GM12864 (cell line): ENCODE measurements at places on chromosomes 2 and 18.

GRCh38 chr2:53767405-53768241 is at the start of gene CHAC2:
CHAC2 (plus strand) TSS chr2:53767804; CDS start chr2:53767887, 83 bp downstream.
- peak; percentile 66 for DNase-seq

- DNase-seq, result no peak
Observed at GRCh38 chr2:128446874-128447537, 128.3 kb upstream of the HS6ST1 start.

GRCh38 chr2:160322320-160322719 is 122.2 kb upstream of the ITGB6 start:
- DNase-seq, result no peak

GRCh38 chr2:178529194-178529593 is 48.9 kb downstream of the PLEKHA3 start:
- no peak for DNase-seq

DNA sequence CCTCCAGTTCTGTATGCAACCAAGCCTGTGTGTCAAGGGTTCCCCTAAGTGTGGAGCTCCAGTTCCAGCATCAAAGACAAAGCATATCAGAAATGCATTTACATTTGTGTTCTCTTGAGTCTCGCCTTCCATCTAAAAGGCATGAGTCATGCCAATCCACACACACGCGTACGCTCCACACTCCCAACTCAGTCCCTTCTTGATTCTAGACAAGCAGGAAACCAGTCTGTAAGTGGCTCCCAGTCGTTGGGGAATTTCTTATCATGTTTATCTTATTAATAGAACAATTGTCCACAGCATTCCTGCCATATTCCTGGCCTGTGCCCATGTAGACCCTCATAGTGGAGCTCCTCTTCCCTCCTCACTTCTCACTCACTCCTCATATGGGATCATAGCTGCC is 86.4 kb upstream of the SLC35G4 start:
- DNase-seq, result no peak
